ENCODE measurements at places on chromosomes 3 and 15.

DNA sequence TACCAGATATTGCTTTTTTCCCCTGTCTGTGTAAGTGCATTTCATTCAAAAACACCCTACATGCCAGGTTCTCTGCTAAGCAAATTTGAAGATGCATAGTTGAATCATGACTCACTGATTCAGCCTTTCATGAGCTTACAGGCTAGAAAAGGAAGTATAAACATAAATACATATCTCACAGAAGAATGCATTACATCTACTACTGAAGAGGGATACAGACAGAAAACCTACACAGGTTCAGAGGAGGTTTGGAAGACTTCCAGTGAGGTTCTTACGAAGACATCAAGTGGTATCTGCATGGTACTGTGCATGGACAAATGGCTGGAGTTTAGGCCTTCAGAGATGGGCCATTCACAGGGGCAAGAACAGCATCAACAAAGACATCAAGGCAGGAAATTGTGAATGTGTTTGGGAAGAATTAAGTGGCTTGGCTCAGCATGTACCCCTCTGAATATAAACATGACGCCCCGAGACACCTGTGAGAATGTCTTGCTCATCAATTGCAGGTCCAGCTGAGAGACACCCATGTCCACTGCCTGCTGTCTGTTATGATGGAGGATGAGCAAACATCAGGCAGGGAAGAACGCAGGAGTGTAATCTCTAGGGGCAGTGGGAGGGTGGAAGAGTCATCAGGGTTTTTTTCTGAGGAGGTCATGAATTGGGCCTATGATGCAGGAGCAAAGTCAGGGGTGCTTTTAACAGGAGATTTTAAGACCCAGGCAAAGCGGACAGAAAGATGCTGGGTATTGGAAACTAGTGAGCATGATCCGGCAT is 105.1 kb upstream of the GALNT15 start:
- DNase-seq, result no peak

- DNase-seq, result no peak
These were observed 21.7 kb upstream of the CGNL1 start for GRCh38 chr15:57354436-57355123.

GRCh38 chr3:169332310-169332709 is 331.2 kb downstream of the MECOM start:
- no peak for DNase-seq

- DNase-seq, result peak; percentile 44
These were observed 775 bp downstream of the TTC21A start for GRCh38 chr3:39108200-39108710.

DNA sequence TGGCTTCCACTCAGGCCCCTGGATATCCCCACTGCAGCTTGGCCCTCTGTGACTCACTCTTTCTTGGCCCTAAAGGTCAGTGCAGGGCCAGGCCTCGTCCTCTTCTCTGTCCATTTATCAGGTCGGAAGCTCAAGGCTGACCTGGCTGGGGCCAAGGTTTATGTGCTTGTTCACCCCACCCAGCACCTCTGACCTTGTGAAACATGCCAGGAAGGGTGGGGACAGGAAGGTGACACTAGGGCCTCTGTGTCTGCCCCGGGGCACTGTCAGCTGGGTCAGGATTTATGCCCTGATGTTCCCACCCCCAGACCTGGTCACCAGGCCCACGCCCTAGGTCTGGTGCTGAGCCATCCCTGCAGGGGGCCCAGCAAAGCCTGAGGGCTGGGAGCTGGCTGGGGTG is 103.8 kb downstream of the FBLN2 start:
- DNase-seq, result no peak

- DNase-seq, result no peak
These were observed 580.0 kb downstream of the FOXP1 start for GRCh38 chr3:71003511-71003910.

DNA sequence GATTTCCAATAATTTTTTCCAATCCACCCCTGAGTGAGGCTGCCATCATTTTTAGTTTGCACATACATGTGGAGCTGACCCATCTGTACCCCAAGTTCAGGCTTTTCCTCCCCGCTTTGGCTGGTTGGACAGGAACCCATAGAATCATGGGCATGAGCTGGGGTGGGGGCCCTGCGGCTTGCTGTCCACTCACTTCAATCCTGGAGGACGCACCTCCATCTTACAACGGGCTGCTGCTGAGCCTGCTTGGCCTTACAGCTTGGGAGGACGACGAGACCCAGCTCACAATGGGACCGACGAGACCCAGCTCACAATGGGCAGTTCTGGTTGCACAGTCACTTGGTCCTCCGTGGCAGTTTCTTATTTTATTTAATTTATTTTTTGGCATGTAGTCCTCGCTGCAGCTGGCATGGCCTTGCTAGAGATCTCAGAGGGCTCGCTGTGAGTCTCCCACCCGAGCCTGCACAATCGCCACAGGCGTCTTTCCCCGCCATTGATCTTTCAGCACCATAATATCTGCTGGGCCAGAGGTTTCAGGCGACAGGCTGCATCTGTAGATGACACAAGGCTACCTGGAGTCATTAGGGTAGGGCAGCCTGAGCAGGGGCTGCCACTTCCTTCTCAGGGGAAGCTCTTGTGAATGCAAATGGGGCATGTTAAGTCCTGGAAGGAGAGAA is 19.6 kb upstream of the EPHB3 start:
- no peak for DNase-seq

DNA sequence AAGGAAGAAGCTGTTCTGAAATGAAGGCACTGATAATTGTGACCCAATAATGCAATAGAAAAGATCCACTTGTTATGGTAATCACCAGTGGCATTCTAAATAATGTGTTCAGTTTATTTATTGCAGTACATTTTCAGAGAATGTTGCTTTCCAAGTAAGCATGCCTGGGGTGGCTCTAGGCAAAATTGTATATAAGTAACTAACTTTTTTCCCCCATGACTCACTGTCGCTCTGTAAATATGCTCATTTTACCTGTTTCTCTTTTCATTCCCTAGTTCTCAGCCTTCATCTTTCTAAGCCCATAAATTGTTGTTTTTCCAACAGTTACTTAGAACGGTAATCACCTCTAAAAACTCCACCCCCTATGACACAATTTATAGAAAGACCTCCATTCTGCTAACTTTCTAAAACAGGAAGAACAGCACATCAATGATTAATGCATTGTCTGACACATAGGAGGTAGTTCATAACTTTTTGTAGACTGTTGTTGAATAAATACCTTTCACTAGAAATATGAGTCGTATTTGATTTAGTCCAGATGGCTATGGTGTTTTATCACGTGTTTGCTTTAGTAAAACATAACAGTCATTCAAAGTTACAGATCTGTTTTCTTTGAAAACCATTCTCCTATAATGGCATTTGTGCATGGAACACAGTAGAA is 143.1 kb downstream of the LSAMP start:
- DNase-seq, result no peak

DNA sequence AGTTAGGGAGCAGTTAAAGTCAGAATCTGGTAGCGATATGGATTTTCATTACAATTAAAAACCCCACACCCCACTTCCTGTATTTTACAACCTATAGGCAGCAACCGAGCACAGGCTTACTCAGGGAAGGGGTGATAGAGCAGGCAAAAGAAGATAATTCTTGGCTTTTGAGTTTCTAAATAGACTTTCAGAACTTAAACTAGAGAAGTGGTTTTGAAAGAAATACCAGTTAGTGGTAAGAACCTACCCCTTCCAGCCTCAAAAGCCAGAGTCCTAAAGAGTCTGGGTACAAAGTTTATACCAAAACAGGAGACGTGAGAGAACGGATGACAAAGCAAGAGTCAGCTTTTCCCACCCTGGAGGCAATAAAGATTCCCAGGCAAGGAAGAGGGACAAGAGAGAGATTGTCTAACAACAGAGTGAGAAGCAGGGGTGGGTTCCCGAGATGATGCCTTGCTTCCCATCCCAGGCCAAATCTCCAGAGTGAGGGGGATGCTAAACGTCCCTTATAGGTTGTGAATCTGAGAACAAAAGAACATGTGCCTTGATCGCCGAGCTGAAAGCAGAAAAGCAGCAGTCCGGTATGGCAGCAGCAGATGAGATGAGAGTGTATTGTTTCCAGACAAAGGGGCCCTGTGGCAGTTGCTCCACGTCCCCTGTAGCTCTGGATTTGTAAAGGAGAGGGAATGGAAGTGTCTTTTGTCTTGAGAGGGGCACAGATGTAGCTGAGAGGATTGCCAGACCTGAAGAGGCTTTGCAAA is 36.8 kb downstream of the KLHL6 start:
- no peak for DNase-seq

- DNase-seq, result no peak
These were observed 25.6 kb upstream of the MUSTN1 start for GRCh38 chr3:52860424-52860768.

DNA sequence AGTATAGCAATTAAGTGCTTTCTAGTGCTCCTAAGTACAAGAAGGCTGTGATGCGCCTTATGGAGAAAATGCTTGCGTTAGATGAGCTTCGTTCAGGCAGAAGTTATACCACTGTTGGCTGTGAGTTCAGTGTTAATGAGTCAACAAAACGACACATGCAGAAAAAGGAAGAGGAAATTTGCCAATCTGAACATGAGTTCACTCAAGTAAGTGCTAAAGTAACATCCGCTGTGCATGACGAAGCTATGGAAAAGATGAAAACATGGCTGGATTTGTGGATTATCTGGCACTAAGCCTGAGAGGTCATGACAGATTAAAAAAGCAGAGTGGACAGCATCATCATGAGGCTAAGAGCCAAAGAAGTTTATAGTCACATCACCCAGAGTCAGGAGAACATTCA is 36.9 kb downstream of the SH3BP5 start:
- no peak for DNase-seq

- DNase-seq, result peak; percentile 7
These were observed 143.8 kb upstream of the GADL1 start for GRCh38 chr3:31038086-31038739.

DNA sequence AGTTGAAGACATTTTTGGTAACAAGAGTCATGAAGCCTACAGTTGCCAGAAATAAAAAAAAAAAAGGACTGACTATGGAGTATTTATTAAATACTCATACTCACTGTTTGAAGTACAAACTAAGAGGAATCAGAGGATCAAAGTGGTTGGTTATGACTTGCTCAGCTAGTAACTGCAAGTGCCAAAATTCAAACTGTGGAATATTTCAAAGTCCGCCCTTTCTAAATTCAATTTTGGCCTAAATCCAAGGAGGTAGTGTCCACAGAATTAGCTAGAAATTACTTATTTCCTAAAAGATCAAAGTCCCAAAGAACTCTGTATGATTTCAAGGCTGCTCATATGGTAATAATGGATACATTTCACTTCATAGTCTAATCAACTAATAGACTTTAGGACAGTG is 274.5 kb downstream of the ZBTB20 start:
- no peak for DNase-seq

GRCh38 chr3:12990306-12990705 is 82.9 kb downstream of the IQSEC1 start:
- DNase-seq, result no peak

GRCh38 chr3:88031642-88032077 is 27.1 kb downstream of the CGGBP1 start:
- peak; percentile 43 for DNase-seq

GRCh38 chr15:83039206-83039605 is 27.8 kb upstream of the C15orf40 start:
- no peak for DNase-seq

- peak; percentile 8 for DNase-seq
These were observed 43.5 kb downstream of the CFAP92 start for GRCh38 chr3:128950223-128950938.

- peak; percentile 14 for DNase-seq
These were observed 5.3 kb upstream of the REC114 start for GRCh38 chr15:73437543-73438109.

- DNase-seq, result peak; percentile 48
These were observed 41.3 kb downstream of the SIN3A start for GRCh38 chr15:75410196-75410595.

- no peak for DNase-seq
These were observed 370.3 kb upstream of the TPM1 start for GRCh38 chr15:62672268-62672667.

- no peak for DNase-seq
These were observed 59.9 kb downstream of the CFAP20DC start for GRCh38 chr3:58989955-58990354.

- peak; percentile 52 for DNase-seq
These were observed 28.9 kb downstream of the CFAP91 start for GRCh38 chr3:119731560-119732343.

DNA sequence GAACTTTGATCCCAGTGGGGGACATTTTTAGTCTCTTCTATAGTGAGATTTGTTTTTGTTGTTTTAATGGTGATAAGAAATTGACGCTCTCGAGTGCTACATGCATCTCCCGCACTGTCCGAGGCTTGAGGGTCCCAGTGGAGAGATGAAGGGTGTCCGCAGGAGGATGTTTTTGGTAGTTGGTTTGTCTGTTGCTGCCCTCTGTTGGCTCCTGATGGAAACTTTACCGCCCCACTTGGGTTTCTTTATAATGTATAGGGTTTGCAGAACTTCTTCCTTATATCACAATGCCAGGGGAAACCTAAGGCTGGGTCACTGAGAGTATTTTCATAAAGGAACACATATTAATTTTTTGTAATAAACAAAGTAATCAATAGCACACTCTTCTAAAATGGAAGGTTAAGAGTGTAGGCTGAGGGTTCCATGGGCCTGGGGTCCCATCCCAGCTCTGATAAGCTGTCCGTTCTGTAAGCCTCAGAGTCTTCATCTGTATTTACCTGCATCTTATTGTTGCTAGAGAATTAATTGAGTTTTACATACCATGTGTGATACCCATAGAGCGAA is 185.3 kb upstream of the FEZF2 start:
- peak; percentile 3 for DNase-seq

- DNase-seq, result no peak
These were observed 72.1 kb upstream of the EPHB1 start for GRCh38 chr3:134722969-134723368.

- DNase-seq, result no peak
These were observed 50.3 kb downstream of the FBLN2 start for GRCh38 chr3:13598926-13599886.

All from activated CD4-positive, alpha-beta T cell treated with anti-CD3 and anti-CD28 coated beads, Interleukin-2, amount 50 U/mL, for 16 hours (primary cell).